AG04450 (cell line): ENCODE measurements at places on chromosomes 13 and 19. TPM values are rescaled to one million over a fixed set of nuclear protein-coding genes. Genes with fewer than 3 reads are reported as not detected.

SERPINE3 gene
- polyA plus RNA-seq, result not detected in 2 replicates

ANKLE1 gene
- polyA plus RNA-seq, result 0.33 and 0.36 TPM in 2 replicates

OXGR1 gene
- polyA plus RNA-seq, result not detected in 2 replicates

C1QTNF9B gene
- polyA plus RNA-seq, result 0.63 and 0.87 TPM in 2 replicates

PTPRH gene
- 1.3 and 1.9 TPM in 2 replicates for polyA plus RNA-seq

ZNF541 gene
- polyA plus RNA-seq, result not detected in 2 replicates

PEX11G gene
- 0.60 and 1.2 TPM in 2 replicates for polyA plus RNA-seq

DKKL1 gene
- polyA plus RNA-seq, result 0.14 TPM in 1 of 2 replicates, not detected in the other

LGI4 gene
- 0.07 TPM in 1 of 2 replicates, not detected in the other for polyA plus RNA-seq

IFNL1 gene
- polyA plus RNA-seq, result not detected in 2 replicates

PTH2 gene
- polyA plus RNA-seq, result not detected in 2 replicates

AXL gene
- polyA plus RNA-seq, result 210 and 212 TPM in 2 replicates

CDX2 gene
- polyA plus RNA-seq, result not detected in 2 replicates

- no peak for DNase-seq
These were observed 15.0 kb upstream of the TNFAIP8L1 start for GRCh38 chr19:4624301-4624700.

- DNase-seq, result no peak
These were observed 4.3 kb downstream of the HPN start for GRCh38 chr19:35045667-35046300.

DNA sequence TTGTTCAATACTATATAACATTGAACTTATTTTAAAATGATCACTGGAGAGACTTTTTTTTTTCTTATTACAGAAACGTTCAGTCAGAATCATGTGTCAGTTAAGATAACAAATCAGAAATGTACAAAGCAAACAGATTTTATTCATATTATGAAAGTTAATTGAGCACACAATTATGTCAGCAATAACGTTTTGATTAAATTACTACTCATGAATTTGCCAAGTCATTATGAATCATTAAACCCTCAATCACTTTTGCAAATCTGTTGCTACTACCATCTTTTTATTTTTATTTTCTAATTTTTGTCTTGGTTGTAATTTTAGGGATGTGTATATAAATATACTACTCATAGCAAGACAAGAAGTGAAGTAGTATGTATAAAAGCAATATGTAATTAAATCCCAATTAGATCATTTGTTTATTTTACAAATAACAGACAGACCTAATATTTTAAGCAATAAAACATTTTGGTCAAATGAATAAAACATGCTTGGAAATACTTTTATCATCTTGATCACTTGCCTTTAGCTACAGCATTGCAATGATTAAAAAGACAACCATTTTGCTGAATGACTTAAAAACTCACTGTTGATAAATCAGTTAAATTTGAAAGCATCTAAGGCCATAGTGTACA is 893.4 kb upstream of the MIR17HG start:
- DNase-seq, result no peak

DNA sequence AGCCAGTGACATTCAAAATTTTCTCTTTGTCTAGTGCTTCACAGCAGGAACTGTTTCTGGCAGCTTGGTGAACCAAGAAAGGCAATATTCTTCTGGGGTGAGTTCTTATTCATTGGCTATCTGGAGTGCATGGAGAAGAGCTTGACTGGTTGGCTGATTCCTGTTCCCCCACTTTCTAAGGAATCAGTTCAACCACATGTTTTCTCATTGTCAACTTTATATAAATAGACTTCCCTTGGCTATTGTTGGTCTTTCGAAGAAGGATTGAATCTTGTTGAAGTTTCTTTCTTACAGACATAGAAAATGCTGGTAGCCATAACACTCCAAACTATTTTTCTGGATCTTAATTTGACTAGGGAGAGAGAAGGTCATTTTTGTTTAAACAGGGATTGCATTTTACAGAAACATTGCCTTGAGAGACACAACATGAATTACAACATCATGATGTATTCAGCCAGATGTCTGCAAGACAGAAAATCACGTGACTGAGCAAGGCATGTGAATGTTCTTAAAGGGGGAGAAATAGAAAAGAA is 85.2 kb downstream of the EDNRB start:
- DNase-seq, result peak; percentile 84

DNA sequence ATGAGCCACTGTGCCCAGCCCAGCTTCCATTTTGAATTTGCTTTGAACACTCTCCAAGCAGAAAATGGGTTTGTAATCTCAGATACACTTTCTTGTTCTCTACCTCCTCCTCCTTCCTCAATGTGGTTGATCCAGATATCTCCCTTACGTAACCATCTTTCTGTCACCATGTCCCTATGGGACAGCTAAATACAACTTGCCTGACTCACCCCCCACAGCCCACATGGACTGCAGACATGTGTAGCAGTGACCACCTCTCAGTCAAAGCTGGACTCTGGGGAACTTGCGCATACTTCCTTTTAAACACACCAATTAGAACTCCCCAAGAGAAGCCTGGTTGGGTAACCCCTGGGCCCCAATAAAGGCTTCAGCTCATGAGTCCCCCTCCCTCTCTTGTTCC is 10.8 kb upstream of the ZNF799 start:
- no peak for DNase-seq

DNA sequence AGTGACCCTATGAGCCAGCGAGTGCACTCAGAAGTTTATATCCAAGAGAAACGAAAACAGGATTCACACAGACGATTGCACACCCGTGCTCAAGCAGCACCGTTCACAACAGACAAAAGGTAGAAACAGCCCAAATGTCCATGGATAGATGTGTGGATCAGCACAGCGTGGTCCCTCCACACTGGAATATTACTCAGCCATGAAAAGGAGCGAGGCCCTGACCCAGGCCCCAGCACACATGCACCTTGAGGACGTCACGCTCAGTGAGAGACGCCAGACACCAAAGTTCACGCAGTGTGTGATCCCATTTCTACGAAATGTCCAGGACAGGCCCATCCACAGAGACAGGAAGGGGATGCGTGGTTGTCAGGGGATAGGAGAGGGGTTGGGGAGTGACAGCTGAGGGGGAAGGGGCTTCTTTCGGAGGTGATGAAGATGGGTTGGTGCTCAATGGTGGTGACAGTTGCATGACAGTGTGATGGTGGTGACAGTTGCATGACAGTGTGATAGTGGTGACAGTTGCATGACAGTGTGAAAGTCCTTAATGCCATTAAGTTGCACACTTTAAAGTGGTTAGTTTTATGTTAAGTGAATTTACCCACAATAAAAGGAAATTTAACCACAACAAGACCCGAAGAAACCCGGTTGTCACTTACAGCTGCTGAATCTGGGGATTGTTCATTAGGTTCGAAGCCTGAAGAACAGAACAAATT is 18.9 kb upstream of the SLC39A3 start:
- no peak for DNase-seq

DNA sequence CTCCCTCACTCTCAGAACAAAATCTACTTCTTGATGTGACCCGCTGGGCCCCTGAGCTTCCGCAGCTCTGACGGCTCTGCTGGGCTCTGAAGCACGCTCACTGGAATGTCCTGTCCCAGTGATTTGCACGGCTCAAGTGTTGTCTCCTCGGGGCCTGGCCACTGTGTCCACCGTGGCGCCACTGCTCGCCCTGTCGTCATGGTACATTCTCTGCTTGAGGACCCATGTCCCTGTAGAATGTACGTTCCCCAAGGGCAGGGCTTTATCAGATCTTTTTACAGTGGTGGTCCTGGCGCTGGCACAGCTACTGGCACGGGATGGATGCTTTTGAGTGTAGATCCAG is 12.1 kb downstream of the KLHL26 start:
- DNase-seq, result no peak

DNA sequence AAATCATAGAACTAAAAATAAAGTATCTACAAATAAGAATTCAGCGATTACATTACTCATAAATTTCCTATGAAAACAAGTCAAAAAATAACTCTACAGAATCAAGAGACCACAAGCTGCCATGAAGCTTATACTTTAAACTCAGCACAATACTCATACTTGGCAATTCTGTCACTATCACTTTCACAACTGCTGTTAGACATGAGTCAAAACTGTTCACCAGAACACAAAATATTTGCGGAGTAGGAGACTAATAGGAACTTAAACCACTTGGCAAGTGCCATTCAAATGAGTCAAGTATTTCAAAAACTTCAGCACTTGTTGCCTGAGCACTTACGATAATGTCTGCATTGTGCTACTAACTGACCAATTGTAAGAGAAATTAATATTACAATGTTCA is 387.8 kb upstream of the GPC6 start:
- DNase-seq, result peak; percentile 51

GRCh38 chr13:42977219-42977659 is 14.8 kb downstream of the EPSTI1 start:
- no peak for DNase-seq

- no peak for DNase-seq
These were observed 8.8 kb downstream of the ZNF724 start for GRCh38 chr19:23241419-23241818.

DNA sequence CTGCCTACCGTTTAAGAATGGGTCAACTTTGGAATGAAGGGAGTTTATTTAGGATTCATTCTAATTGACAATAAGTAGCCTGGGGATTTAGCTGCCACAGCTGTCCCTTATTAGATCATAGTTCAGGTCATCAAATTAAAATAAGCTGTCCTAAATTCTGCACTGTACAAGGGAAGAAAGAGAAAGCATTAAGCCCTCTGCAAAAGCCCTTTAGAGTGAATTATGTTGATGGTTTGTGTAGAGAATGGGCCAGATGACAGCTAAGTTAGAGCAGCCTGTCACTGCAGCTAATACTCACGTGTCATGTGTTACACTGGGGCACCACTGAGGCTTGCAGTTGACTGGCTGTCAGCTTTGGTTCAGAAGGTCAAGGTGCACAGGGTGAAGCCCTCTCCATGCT is 737.1 kb upstream of the SLC10A2 start:
- DNase-seq, result no peak

DNA sequence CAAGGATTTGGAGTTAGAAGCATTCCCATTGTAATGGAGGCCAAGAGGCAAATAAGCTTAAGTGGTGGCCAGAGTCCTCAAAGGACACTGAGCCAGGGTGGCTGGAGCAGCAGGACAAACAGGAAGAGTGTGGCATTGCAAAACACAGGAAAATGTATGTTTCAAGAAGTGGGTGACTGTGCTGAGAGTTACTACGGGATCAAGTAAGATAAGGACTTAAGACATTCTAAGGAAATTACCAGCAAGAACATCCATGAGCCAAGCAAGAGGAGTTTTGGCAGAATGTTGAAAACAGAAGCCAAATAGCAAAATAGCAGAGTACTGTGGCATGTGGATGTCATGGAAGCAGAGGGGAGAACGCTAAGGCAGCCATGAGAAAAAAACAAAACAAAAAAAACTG is 104.2 kb downstream of the RAP2A start:
- DNase-seq, result no peak

DNA sequence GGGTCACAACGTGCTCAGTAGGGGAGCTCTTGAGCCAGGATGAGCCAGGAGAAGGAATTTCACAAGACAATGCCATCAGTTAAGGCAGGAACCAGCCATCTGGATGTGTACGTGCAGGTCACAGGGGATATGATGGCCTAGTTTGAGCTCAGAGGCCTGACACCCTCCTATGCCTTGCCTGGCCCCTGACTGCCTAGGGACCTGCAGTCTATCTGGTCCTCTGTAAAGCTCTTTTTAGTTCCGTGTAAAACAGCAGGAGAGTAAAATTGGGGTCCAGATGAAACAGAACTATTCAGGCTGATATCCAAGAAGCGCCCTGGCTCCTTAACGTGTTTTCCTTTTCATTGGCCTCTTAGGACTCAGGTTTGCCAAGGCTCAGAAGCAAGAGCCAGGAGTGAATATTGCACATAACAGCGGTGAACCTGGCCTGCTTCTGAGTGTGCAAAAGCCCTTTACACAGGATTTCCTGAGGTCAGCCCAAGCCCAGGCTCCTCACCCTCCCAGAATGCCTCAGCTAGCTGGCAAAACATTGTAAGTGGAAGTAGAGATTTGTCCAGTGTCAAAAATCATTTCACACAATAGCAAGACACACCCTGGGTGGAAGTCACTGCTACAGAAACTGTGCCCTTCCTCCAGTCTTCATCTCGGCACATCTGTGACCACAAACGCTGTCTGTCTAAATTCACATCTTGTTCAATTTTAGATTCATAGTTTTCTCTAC is 777.2 kb downstream of the UQCRFS1 start:
- DNase-seq, result no peak

GRCh38 chr19:18588611-18589379 is at the start of gene REX1BD:
TSS of gene REX1BD (plus strand) at chr19:18588798. CDS start at chr19:18588802, 4 bp downstream.
- DNase-seq, result no peak

GRCh38 chr19:51121257-51121656 is 3.4 kb upstream of the SIGLEC9 start:
- no peak for DNase-seq

- DNase-seq, result no peak
These were observed 21.3 kb upstream of the UQCR11 start for GRCh38 chr19:1626417-1627010.

DNA sequence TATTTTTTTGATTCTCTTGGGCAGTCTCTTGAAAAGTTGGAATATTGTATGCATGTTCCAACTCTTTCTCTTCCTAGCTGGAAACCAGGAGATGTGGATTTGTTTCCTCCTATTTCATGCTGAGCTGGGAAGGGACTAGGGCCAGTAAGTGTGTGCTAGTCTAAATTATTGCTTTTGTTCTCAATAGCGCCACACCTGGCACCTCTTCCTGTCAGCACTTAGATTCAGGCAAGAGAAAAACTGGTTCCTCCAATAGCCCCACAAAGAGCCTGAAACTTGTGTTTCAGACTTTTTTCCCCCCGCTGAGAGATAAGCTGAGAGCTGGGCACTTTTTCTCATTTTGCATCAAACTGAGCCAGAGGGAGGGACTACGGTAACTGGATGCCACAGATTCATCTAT is 353.4 kb downstream of the OLFM4 start:
- no peak for DNase-seq

GRCh38 chr13:80529734-80530133 is 188.8 kb upstream of the SPRY2 start:
- DNase-seq, result no peak

DNA sequence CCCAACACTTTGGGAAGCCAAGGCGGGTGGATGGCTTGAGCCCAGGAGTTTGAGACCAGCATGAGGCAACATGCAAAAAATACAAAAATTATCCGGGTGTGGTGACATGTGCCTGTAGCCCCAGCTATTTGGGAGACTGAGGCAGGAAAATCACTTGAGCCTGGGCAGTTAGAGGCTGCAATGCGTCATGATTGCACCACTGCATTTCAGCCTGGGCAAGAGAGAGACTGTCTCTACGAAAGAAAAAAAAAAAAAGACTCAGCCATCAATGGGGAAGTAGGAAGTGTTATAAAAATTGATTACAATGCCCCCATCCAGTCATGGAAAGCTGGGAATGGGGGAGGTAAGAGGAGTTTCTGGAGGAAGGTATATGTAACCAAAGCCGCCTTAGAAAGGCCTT is 5.4 kb downstream of the TYK2 start:
- no peak for DNase-seq
